Lung microvascular endothelial cell (primary cell): ENCODE measurements at places on chromosomes 13 and 19.

DNA sequence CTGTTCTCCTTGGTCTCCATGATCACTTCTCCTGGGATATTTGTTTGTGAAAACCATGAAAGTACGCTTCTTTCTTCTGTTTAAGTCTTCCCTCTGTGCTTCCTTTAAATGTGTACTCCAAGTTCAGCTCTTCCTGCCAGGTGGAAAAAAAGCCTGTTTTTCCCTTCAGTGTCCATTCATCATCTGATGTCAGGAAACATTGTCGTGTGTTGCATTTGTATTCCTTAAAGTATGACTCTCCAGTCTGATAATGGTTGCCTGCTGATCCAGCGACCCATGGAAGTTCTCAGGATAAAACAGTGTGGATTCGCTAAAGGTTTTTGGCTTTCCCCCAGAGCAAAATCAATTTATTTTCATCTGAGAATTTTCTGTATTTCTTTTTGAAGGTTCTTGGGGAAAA, 22.3 kb downstream of the SACS start:
- DNase-seq = peak; percentile 74

DNA sequence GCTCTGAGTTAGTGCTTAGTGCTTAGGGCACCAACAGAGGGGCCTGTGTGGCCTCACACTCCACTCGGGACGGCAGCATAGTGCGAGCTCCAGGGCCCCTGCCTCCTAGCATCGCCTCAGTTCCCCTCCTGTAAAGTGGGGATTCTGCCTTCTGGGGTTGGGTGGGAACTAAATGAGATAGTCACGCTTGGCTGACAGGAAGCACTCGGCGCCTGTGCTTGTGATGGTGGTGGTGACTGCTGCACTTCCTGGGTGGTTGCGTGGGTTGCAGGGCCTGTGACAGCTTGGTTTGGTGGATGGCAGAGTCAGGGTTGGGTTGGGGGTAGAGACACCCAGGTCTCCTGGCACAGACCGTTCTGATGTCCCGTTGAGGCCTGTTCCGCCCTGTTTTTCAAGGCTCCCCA, 7.7 kb downstream of the PLEKHF1 start:
- DNase-seq = no peak

GRCh38 chr19:56177564-56178243, 1.9 kb downstream of the GALP start:
- no peak for DNase-seq

DNA sequence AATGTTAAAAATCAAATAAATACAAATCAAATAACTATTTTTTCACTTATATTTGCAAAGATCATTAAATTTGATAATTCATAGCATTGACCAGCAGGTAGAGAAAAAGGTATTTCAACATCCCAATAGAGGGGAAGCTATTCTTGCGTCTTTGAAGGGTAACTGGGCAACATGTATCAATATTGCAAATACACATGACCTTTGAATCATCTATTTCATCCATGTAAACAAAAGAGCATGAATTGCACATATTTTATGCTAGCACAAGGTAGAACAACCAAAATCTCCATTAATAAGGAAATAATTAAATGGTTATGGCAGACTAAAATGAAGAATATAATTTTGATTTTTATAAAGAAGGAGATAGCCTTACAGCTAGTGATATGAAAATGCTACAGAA, 372.8 kb downstream of the GPC5 start:
- DNase-seq = no peak

DNA sequence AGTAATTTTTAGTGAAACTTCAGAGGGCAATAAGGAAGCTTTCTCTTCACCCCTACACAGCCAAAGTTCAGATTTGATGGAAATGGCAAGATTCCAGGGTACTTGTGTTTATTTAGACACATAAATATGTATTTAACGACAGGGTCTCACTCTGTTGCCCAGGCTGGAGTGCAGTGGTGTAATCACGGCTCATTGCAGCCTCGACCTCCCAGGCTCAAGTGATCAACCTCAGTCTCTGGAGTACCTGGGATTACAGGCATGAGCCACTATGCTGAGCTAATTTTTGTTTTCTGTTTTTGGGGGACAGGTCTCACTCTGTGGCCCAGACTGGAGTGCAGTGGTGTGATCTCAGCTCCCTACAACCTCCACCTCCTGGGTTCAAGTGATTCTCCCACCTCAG, 2.0 kb upstream of the SYCE2 start:
- no peak for DNase-seq

DNA sequence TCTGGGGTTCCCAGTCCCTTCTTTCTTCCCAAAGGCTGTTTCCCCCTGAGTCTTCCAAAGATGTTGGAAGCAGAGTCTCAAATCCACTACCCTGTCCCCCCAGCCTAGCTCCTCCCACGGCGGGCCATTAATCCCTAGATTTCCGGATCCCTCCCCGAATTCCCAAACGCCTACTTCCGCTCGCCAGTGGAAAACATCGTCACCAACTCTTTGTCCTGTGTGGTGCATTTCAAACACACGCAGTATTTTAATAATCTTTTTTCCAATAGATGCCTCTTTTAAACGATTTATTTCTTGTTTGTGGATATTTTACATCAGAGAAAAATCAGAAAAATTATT, 610 bp downstream of the ZNF791 start:
- peak; percentile 94 for DNase-seq

DNA sequence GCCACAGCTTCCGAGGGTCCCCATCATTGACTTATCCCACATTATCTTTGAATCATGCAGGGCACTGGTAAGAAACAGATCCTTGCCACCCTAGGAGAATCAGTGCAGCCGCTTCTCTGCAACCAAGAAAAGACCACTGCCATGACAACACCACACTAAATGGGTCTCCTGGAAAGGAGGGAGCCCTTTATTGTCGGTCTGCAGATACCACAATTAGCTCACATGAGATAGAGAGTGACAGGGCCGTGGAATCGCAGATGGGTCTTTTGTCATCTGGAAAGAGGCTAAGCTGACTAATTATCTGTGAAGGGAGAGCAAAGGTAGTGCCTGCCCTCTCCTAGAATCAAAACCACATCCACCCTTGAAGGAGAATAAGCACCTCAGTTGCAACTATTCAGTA, 178.3 kb upstream of the MYO16 start:
- DNase-seq = no peak
